ENCODE measurements at places on chromosomes 5 and 9.

- DNase-seq = no peak
Measured at GRCh38 chr5:77015938-77016569, 14.2 kb upstream of the AGGF1 start.

GRCh38 chr5:88785746-88786565 is 97.0 kb downstream of the MEF2C start:
- peak; percentile 95 for DNase-seq

GRCh38 chr5:15501091-15501791 is 1.3 kb downstream of the FBXL7 start:
- DNase-seq = no peak

DNA sequence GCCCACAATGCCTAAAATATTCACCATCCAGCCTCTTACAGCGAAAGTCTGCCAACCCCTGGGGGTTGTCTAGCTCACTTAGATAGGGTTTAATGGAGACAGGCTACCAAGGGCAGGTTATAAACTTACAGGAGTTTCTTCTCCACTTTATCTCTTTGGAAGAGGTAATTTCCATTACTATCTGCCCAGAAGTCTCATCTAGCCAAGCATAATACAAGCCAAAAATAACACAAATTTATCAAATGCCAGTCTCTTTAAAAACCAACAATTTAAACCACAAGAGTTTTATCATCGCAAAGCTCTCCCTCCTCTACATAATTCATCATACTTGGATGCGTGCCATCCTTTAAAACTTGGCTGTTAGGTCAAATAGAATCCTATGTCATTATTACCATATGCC is 6.2 kb downstream of the RBM22 start:
- no peak for DNase-seq

Data from epithelial cell of proximal tubule (primary cell).